ENCODE measurements at places on chromosomes 3 and 15.

DNA sequence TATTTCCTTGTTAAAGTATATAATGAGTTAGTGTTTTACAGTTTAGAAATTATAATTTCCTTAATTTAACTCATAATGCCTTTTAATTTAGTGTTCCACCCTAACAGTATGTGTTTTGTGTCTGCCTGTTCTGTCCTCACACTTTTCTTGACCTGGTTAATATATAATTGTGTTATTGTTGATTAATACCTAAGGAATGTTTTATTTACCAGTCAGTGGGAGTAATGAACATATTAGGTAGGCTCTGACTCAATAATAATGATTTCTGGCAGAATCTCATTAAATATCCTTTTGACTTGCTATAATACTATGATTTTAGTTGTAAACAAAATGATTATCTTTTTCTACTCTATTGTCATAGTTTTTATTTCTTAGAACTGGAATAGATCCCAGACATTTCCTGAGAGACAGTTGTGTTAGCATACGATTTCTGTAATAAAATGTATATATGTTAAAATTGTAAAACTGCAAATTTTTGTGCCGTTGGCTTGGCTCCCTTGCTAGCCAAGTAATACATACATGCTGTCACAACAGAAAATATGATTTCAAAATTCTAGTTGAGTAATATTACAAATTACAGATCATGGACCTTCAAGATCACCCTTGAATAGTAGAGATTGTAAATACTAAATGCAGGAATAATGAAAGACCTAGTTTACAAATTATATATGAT, 51.9 kb downstream of the RASA2 start:
- no peak for DNase-seq

DNA sequence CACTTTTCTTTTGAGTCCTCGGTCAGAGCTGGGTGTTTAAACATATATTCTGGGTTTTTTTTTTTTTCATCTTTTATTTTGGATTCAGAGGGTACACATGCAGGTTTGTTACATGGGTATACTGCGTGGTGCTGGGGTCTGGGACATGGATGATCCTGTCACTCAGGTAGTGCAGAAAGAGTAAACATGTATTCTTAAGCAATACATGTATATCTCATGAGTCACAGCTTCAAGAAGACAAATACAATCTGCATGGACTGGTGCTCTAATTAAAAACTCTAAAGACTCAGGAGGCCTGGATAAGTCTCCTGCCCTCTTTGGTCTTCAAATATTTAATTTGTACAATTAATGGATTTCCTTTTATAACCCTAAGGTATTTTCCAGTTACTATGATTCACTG, 50.6 kb upstream of the PHLDB2 start:
- no peak for DNase-seq

DNA sequence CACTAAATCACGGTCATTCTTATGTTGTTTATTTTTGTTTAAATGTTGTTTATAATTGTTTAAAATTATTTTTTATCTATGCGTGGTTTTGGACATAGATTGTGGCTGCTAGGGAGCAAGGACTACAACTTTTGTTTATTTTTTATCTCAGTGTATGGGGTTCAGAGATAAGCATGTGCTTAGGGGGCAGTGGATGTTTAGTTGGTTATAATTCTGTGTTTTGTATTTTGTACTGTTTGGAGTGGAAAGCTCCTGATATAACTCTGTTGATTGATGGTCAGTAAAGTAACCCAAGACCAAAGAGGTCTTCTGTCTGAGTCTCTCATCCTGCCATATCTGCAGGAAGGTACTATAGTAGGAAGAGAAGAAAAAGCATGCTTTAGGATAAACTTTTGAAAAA, 36.5 kb upstream of the NPHP3 start:
- no peak for DNase-seq

DNA sequence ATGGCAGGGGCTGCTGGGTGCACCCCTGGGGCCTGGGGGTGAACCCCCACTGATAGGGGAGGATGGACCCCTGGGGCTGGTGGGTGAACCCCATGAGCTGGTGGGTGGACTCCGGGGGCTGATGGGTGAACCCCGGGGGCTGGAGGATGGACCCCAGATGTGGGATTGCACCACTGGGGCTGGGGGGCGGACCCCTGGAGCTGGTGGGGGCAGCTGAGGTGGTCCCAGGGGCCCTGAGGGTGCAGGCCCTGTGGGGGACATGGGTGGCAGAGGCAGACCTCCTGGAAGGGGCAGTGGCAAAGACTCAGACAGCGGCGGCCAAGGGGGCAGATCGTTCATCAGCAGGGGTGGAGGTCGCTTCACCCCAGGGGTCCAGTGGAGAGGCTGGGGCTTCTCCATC, 17.4 kb upstream of the TXNRD3 start:
- DNase-seq = no peak

GRCh38 chr3:104951426-104951825, 415.3 kb upstream of the ALCAM start:
- DNase-seq = no peak

GRCh38 chr15:43923553-43923952, 96.8 kb downstream of the WDR76 start:
- no peak for DNase-seq

DNA sequence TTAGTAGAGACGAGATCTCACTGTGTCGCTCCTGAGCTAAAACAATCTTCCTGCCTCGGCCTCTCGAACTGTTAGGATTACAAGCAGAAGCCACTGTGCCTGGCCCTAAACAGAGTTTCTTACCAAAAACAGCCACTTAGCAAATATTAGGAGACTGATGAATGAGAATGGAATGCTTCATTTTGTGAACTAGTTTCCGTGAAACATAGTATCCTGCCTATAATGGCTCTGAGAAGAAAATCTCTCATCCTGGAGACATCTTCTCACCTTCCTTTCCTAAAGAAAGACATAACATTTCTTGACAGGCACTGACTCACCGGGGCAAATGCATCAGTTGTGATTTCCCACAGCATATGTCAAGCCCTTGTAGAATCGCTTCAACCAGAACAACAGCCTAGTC, 44.9 kb downstream of the GJD2 start:
- DNase-seq = no peak

DNA sequence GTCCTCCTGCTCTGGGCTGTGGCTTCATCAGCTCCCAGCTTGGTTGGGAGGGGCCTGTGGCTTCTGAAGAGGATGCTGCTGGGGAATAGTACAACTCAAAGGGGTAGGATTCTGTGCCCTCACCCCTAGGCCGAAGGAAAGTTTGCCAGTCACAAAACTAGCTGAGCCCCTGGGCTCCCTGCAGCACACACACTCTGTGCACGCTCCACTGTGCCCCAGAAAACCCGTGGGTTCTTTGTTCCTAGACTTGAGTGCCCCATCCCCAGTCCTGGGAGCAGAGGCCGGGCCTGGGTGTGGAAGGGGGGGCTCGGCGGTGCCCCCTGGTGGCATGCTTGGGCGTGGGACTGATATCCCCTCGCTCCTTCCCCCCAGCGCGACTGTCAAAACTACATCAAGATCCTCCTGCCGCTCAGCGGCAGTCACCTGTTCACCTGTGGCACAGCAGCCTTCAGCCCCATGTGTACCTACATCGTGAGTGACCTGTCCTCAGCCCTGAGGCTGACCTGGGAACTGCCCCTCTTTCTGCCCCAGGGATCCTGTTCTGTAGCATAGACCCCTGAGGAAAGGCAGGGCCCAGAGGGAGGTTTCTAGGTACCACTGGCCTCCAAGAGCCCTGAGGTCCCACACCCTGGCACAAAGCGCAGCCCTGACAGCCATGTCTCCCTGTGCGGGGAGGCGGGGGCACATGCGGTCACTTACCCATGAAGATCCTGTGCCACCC, 14.2 kb downstream of the CIB1 start:
- DNase-seq = peak; percentile 12

GRCh38 chr3:188507244-188507720, 353.3 kb downstream of the LPP start:
- no peak for DNase-seq

DNA sequence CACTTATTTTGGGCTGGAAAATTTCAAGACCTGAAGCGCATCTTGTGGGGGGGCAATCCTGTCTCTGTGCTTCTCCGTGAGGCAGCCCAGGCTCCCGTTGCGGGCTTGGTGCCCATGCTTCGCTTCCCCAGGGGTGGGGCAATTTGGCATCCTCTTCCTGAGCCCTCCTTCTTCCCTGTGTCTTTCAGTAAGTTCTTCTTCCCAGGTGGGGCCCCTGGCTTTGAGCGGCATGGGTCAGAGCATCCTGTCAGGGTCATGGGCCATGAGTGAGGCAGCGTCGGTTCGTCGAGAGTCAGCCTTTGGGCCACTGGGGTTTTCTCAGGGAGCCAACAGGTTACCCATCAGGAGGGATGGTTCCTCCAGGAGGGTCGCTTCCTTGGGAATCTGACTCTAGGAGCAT, 200.7 kb downstream of the UBE3A start:
- no peak for DNase-seq

GRCh38 chr15:84955089-84955848, 26.4 kb upstream of the PDE8A start:
- DNase-seq = peak; percentile 66

- no peak for DNase-seq
These were observed 87.9 kb upstream of the ZPLD1 start for GRCh38 chr3:102346897-102347296.

- DNase-seq = no peak
These were observed 2.9 kb downstream of the TM6SF1 start for GRCh38 chr15:83110381-83110780.

DNA sequence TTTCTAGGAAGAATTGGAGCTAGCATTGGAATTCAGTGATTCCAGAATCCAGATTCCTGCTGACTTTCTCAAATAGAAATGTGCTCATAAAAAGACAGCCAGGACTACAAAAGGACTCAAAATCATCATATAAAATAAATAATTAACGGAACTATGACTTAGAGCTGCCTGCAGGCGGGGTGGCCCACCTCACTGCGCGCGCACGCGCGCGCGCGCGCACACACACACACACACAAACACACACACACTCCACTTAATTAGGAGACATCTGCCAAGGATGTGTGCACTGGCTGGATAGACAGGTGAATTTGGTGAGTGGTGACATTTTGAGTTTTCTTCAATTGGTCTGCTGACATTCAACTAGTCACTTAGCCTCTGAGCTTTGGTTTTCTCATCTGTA, 6.9 kb upstream of the MEX3B start:
- no peak for DNase-seq

DNA sequence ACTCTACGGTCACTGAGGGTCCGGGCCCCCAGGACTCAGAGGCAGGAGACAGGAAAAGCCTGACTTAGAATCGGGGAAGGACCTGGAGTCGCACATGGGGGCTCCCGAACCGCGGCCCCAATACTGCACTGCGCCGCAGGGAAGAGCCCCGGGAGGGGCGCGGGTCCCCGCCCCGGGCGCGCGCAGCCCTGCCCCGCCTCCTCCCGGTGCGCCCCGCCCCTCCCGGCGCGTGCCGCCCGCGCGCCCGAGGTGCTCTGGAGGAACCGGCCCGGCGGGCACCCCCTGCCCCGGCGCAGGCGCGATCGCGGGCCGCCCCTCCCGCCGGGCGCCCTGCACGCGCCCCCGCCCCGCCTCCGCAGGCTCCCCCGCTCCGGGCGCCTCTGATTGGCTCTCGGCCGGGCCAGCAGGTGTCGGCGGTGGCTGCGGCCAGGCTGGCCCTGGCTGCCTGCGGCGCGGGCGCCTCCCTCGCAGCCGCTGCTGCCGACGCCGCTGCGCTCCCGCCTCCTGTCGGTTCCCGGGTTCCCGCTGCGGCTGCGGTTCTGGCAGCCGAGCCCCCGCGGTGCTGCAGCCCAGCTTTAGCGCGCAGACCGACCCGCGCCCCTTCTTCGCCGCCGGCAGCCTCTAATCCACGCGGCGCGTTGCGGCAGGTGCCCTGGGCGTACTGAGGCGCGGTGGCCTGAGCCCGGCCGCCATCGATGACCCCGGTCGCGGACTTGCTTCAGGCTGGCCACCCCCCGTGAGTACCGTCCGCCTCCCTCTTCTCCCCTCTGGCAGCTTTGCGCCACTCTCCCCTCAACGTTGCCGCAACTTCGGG, at the start of gene MYRIP:
Gene MYRIP, plus strand, starts transcription at position 429 of the 814 bp plus-strand sequence. CDS start 91,208 bp downstream, outside the sequence.
- DNase-seq = peak; percentile 64

DNA sequence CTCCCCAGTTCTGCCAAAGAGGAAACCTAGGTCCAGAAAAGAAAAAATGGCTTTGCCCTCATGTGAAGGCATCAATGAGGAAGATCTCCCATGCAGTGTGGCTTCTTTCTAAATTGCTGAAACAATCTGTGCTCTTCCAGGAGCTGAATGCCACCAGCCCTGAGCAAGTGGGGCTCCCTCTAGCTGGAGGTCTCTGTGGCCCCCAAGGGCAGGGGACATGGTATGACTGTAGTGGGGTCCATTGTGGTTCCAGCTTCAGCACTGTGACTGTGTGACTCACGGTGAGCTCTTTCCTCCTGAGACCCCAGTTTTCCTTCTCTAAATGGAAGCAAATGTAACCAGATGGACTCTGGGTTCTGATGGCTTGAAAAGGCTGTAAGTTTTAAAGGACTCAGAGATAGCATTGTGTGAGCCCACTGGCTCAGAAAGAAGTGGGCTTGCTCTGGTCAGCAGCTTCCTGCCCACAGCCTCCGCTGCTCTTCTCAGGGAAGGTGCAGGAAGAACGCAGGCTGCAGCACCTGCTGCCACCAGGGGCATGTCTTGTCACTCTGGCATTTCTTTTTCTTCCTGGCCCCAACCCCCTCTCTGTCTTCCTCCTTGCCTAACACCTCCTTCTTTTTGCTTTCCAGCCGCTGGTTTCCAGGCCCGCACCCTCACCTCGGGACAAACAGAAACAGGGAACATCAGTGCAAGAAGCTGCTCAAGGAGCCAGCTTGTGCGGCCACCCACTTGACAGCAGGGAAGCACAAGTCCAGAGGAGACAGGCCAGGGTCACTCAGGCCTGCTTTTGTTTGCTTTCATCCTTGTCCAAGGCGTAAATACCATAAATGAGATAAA, 5.8 kb upstream of the CXCR6 start:
- no peak for DNase-seq

- DNase-seq = no peak
These were observed 77.0 kb upstream of the SPATA12 start for GRCh38 chr3:56983427-56983826.

DNA sequence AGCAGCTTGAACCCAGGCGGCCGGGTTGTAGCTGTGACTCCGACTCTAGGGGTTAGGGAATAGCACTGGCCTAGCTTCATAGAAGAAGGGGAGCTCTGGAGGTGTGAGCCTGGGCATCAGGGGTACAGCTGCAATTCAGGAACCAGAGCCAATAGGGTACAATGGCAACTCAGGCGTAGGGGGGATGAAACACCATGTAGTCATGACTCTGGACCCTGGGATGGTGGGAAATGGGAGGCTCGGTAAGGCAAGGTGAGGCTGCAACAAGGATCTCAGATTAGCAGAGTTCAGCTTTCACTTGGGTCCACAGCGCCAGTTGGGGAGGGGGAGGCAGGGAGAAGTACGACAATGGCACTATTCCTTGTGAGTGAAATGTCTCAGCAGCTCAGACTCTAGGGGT, 210.2 kb upstream of the LYSMD4 start:
- DNase-seq = no peak

DNA sequence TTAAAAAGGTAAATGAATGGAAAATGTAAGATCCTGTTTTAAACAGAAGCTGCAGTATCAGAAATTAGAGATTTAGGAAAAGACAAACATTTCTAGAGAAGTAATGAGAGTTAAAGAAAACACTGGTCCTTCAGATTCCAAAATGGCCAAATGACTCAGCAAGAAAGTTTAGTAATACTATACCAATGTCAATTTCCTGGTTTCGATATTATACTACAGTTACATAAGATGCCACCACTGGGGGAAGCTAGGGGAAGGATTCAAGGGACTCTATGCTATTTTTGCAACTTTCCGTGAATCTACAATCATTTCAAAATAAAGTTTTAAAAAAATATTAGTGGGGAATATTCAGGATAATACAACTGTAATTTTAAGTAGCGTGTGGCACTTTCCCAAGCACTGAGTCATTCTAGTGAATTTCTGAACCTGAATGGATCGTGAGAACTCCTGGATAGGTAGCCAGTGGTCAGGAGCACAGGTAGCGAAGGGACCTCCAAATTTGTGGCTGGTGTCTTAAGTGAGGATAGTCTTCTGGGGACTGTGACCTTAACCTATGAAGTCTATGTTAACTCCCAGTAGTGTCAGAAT, 37.6 kb downstream of the TMCC1 start:
- DNase-seq = no peak

Measured in COR-L47 (cell line).